ENCODE measurements at places on chromosomes 5 and 9.

GRCh38 chr5:102809033-102809432, 53.9 kb downstream of the PAM start:
- DNase-seq: peak; percentile 61

GRCh38 chr5:132680780-132681475, 7.1 kb downstream of the IL4 start:
- DNase-seq: no peak

DNA sequence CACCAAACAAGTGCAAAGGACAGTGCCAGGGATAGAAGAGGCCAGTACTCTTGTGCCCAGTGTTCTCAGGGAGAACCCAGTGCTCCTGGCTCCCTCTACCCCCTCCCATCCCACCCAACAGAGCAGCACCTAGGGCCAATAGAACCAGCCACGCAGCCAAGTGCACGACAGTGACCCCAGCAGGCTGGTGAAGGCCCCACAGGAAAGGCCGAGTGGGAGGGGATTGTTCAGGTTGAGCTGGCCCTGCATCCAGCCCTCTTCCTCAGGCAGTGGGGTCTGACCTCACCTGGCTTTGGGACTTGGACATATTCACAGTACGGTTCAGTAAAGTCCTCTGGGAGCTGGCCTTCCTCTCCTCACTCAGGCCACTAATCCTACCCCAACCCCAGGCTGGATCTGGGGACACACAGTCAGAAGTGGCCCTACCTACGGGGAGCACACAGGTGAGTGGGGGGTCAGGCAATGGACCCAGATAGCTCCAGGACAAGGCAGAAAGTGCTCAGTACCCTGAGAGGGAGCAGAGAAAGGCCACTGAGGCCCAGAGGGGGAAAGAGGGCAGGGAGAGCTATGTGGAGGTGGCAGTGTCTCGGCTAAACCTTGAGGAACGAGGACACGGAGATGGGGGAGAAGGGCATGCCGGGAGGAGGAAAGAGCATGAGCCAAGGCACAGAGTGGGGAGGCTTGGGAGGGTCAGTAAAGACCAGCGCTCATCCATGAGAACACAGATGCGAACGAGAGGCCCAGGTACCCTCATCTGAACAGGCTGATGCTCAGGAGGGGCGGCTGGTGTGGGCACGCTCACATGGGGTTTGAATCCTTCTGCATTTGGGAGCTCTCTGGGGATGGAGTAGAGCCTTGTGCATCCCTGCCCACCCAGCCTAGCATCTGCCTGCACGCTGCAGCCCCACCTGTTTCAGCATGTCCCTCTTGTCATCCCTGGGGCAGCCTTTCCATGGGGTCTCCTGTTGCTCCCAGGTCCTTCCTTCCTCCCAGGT, 25.6 kb downstream of the POLR1E start:
- peak; percentile 25 for DNase-seq

DNA sequence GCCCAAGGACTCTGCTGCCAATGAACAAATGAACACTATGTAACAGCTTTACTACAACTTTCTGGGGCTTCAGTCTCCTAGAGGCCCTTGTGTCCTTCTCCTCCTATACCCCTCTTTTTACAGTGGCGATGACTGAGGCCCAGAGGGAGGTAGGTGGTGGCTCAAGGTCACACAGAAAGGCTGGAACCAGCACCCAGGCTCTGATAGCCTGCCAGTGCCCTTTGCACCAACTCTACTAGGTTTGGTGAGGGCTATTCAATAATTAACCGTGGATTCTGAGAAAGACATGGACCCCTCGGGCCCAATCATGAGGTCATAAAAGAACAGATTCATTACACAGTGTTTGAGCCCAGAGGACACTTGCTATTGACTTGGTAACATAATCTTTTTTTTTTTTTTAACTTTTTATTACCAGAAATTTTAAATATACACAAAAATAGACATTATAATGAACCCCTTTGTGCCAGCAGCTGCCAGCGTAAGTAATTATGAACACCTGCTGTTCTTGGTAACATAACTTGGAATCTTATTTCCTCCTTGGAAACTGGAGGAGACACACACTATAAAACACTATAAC, 6.1 kb upstream of the ALDH1B1 start:
- DNase-seq: no peak

GRCh38 chr9:134764473-134765269, 115.9 kb upstream of the FCN2 start:
- DNase-seq: no peak

- no peak for DNase-seq
Observed at GRCh38 chr5:75847561-75848021, 130.4 kb upstream of the POC5 start.

GRCh38 chr9:6132650-6133049, 83.0 kb upstream of the IL33 start:
- no peak for DNase-seq

- no peak for DNase-seq
Observed at GRCh38 chr5:124524552-124525232, 221.7 kb downstream of the ZNF608 start.

DNA sequence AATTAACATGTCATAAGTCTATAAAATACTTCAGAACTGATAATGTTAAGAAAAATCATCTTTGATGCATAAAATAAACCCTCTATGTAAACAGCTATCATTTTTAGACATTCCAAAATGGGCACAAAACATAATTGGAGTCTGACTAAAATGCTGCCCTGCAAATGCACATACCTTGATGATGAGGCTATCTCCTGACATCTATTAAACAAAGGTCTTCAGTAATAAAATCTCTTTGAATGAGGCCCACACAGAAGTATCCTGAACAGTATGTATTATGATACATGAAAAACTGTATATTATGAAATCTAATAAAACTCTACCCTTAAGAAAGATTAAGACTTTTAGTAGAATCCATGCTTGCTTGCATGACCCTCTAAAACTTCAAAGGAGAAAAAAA, 66.1 kb downstream of the FBXL17 start:
- peak; percentile 34 for DNase-seq

DNA sequence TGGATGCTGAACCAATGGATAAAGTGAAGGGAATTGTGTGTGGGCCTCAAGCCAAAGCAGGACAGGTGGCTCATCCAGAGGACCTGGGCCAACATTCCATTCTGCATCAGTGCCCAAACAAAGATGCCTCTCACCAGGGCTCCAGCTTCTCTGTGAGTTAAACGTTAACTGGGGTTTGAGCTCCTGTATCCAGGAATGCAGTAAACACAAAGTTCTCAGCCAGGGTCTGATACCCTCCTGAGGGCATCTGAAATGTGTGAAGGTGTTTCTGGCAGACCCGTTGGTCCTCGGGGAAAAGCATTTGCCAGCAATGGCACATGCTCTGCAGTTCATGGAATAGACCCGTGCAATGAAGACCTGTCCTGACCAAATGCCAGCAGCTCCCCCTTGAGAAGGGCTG, 33.9 kb upstream of the AOPEP start:
- peak; percentile 98 for DNase-seq

DNA sequence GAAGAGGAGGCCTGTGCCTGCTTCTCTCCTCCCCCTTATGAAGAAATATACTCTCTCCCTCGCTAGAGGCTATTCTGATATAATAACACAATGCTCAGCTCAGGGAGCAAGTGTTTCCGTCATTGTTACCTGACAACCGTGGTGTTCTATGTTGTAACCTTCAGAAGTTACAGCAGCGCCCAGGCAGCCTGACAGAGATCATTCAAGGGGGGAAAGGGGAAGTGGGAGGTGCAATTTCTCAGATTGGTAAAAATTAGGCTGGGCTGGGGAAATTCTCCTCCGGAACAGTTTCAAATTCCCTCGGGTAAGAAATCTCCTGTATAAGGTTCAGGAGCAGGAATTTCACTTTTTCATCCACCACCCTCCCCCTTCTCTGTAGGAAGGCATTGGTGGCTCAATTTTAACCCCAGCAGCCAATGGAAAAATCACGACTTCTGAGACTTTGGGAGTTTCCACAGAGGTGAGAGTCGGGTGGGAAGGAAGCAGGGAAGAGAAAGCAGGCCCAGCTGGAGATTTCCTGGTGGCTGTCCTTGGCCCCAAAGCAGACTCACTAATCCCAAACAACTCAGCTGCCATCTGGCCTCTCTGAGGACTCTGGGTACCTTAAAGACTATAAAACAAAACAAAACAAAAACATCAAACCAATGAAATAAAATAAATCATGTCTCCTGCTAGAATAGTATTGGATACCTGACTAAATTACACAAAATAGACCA, 1.3 kb downstream of the TMEM174 start:
- no peak for DNase-seq

GRCh38 chr9:15725953-15726352, 173.1 kb downstream of the CCDC171 start:
- DNase-seq: no peak

DNA sequence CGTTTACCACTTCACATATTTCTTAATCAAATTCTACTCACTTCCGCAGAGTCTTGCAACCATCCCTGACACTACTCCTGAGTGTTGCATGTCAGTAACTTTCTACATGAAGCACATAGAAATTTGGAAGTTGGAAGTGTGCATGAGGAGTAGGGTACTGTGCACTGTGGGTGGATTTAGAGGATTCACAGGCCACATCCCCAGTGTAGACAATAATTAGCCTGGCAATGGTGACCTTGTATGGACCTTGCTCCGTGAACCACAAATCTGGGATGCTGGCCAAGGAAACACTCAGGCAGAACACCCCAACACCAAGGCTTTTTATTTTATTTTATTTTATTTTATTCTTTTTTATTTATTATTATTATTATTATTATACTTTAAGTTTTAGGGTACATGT, 25.5 kb downstream of the CTSL start:
- peak; percentile 61 for DNase-seq

All from kidney tubule cell (primary cell).